ENCODE measurements at places on chromosomes 12 and 14.

- no peak for DNase-seq
Observed at GRCh38 chr12:31298515-31298910, 27.4 kb downstream of the SINHCAF start.

GRCh38 chr12:66823857-66824570, 145.1 kb upstream of the GRIP1 start:
- DNase-seq, result peak; percentile 5

- DNase-seq, result no peak
Observed at GRCh38 chr12:3712209-3712992, 40.5 kb downstream of the CRACR2A start.

DNA sequence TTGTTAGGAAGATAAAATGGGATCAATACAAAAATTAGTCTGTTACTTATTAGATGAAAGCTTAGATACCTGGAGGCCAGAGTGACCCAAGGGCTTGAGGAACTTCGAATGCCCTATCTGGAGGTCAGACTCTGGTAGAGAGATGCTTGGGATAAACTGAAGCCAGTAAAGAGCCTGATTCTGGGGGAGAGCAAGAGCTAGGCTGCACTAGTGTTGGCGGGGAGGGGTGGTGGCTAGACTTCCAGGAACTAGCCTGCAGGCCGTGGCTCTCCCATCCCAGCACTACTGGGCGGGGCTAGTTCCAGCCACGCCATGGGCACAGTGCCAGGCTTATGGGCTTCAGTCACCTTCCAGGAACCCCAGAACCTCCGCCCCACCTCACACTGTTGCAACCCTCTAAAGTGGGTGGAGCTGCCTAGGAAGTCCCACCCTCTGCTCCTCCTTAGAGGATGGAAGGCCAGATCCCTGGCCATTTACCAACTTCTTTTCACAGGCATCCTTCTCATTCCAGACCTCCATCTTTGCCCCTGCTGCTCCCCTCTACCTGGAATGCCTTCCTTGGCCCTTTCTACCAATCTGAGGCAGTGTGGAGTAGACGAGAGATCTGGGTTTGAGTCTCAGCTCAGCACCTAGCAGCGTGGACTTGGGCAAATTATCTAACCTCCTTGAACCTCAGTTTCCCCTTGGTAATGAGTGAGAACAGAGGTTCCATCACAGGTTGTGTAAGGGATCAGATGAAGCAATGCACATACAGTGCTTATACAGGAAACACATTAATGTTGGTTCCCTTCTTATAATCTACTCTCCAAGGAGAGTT, 6.3 kb upstream of the NFE2 start:
- peak; percentile 56 for DNase-seq

- DNase-seq, result peak; percentile 55
Observed at GRCh38 chr12:112900298-112901145, 6.2 kb upstream of the OAS1 start.

- peak; percentile 82 for DNase-seq
Observed at GRCh38 chr12:127145929-127146789, 1120.8 kb upstream of the TMEM132C start.

DNA sequence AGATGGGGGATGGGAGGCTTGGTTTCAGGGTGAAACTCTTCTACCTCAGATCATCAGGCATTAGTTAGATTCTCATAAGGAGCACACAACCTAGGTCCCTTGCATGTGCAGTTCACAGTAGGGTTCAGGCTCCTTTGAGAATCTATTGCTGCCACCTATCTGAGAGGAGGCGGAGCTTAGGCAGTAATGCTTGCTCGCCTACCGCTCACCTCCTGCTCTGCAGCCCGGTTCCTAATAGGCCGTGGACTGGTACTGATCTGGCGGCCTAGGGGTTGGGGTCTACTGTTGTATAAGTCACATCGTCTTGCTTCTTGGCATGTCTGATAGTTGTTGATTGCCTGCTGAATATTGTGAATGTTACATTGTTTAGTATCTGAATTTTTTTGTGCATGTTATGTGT, 12.2 kb downstream of the SCYL2 start:
- DNase-seq, result no peak

DNA sequence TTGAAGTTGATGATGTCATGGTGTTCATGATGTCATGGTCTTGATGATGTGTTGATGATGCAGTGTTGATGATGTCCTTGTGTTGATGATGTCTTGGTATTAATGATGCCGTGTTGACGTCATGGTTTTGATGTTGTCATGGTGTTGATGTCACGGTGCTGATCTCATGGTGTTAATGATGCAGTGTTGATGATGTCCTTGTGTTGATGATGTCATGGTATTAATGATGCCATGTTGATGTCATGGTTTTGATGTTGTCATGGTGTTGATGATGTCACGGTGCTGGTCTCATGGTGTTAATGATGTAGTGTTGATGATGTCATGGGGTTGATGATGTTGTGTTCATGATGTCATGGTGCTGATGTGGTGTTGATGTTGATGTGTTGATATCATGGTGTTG, 48.0 kb upstream of the RIMBP2 start:
- no peak for DNase-seq

DNA sequence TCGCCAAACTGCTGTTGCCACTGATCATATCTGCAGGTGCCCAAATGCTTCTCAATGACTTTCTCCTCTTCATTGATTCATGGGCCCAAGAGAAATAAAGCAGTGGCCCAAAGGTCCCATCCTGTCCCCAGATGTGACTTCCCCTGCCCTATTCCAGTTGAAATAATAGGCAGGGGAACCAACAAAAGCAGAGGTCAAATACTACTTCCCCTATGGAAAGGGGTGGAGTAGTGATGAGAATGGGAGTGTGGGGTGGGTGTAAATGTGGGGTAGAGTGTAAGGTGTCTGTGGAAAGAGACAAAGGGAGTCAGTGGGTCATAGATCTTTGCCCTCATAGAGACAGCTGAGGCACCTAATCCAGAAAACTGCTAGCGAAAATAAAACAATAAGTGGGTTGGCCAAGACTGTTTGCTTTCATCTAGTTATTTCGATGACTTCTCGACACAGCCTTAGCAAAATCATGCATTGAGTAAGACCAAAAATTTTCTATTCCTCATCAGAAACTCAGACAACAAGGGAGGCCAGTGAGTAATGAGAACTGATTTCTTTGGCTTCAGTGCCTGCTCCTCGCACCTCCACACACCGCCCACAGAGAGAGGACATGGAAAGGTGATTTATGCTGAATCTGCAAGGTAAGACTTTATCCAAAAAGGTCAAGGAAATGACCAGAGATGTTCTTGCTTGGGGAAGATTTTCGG, 10.9 kb upstream of the IL22 start:
- no peak for DNase-seq

GRCh38 chr12:1643905-1644533, 15.0 kb downstream of the WNT5B start:
- no peak for DNase-seq

DNA sequence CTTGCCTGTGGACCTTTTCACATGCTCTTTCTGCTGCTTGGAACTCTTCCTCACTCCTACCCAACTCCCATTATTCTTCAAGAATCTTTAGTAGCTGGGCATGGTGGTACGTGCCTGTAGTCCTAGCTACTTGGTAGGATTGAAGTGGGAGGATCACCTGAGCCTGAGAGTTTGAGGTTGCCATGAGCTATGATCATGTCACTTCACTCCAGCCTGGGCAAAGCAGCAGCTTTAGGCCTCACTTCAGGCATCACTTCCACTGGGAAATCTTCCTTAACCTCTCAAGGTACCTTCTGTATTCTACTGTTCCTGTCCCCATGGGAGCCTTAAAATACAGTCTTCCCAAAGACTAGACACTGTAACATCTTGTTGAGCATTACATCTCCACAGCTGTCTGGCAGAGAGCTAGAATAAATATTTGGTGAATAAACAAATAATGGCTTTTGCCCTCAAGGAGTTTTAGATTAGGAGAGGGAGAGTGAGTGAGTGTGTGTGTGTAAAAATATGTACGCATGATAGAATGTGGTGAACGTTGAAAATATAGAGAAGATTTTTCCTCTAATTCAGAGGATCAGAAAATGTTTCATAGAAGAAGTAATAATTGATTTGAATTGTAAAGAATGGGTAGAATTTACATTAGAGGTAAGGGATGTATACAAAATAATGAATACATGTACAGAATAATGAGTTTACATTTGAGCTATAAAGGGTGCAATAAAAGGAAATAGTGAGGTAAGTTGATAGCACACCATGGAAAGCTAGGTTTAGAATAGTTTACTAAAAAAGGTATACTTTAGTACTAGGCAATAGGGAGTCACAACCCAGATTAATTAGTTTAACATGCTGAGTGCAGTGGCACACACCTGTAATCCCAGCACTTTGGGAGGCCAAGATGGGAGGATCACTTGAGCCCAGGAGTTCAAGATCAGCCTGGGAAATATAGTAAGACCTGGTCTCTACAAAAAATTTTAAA, 29.2 kb upstream of the BMAL2 start:
- DNase-seq, result no peak

GRCh38 chr12:48968467-48968866, 3.1 kb downstream of the WNT10B start:
- DNase-seq, result no peak

GRCh38 chr12:88237954-88238353, 95.8 kb downstream of the TMTC3 start:
- DNase-seq, result peak; percentile 72

GRCh38 chr14:39877577-39878190, 445.5 kb upstream of the FBXO33 start:
- DNase-seq, result no peak

- peak; percentile 13 for DNase-seq
Observed at GRCh38 chr14:64541972-64542835, 1.7 kb downstream of the HSPA2 start.

- DNase-seq, result peak; percentile 61
Observed at GRCh38 chr14:68894802-68895703, 84.0 kb downstream of the ACTN1 start.

DNA sequence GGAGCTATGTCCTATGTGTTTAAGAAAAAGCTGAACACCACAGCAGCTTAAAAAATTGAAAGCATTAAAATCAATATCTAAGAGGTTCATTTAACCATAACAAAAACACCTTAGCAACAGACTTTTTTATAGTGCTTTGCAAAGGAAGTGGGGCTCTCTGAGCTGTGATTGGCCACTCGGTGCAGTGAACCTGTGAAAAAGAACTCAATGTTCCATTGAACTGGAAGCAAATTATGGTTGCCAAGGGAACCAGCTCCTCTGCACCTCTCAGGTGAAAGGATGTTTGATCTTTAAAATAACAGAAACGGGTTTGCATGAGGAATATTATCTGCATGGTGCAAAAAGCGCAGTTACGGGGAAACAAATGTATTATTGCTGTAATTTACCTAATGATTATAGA, 149.4 kb downstream of the SNAPC1 start:
- no peak for DNase-seq

DNA sequence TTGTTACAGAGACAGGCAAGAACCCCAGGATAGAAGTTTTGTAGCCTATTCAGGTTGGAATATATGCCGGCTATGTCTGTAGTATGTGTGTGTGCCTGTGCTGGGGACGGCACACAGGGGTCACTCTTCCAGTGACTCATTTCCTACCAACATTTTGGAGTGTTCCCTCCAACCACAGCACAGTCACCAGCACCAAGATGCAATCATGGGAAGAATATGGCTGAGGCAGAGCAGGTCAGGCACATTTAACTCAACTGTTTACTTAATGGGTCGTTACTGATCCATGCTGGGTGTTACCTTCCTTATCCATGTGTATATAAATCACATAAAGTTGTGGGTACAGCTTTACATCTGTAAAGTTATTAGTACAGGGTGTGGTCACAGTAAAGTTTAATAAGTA, 178.3 kb downstream of the PRKD1 start:
- peak; percentile 80 for DNase-seq

GRCh38 chr12:52439845-52440244, 5.7 kb upstream of the KRT75 start:
- DNase-seq, result no peak

GRCh38 chr14:76705214-76705613, 56.1 kb upstream of the VASH1 start:
- no peak for DNase-seq

Measured in EL (cell line).